ENCODE measurements at places on chromosomes 11 and 22.

GRCh38 chr22:34784056-34784455 is 281.9 kb upstream of the ISX start:
- DNase-seq, result no peak

DNA sequence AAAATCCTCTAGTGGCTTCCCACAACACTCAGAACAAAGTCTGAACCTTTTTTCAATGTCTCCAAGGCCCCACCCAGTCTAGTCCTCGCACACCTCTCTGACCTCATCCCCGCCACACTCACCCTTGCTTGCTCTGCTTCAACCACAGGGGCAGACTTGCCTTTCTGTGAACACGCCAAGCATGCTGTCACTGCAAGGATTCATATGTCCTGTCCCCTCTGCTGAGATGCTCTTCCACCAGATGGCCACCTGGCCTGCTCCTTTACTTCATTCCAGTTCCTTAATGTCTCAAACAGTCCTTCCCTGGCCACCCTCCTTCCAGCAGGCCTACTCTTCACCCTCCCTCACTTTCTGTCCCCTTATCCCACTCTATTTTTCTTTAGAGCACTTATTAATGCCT is 60.6 kb upstream of the ARHGAP20 start:
- no peak for DNase-seq

DNA sequence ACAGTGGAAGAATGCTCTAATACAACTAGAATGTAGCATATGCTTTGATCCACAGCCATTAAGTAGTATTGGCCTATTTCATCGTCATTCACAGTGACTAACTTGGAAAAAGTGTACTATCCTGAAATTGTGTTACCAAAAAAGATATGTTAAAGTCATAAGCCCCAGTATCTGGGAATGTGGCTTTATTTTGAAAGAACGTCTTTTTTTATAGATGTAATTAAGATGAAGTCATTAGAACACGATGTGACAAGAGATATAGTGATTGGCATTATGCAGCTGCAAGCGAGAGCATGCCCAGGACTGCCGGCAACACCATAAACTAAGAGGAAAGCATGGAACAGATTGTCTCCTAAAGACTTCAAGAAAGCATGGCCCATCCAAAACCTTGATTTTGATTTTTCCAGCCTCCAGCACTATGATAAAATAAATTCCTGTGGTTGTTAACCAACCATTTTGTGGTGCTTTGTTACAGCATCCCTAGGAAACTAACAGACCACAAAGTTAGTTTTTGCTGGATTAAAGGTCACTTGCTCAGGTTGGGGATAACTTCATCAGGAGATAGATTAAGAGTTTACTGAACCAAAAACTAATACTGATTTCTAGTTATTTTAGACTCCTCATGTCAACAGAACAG is 870.6 kb upstream of the LRRC4C start:
- DNase-seq, result no peak

- DNase-seq, result no peak
These were observed 33.3 kb downstream of the ANO1 start for GRCh38 chr11:70111269-70112016.

DNA sequence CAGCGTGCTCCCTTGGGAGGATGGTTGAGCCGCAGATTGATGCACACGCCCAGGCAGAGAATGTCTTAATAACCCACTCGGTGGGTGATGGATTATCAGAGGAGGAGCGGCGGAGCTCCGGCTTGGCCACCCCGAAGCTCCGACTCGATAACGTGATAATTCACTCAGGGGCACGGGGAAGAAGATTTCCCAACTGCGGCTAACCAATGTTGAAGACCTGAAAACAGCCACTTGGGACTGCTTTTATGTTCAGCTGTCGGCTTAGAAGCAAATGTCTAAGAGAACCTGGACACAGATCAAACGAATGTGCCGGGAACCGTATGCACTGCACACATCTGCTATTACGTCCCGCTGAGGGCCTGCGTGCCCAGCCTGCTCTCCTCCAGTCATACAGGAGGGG is 206.8 kb upstream of the CADM1 start:
- DNase-seq, result no peak

DNA sequence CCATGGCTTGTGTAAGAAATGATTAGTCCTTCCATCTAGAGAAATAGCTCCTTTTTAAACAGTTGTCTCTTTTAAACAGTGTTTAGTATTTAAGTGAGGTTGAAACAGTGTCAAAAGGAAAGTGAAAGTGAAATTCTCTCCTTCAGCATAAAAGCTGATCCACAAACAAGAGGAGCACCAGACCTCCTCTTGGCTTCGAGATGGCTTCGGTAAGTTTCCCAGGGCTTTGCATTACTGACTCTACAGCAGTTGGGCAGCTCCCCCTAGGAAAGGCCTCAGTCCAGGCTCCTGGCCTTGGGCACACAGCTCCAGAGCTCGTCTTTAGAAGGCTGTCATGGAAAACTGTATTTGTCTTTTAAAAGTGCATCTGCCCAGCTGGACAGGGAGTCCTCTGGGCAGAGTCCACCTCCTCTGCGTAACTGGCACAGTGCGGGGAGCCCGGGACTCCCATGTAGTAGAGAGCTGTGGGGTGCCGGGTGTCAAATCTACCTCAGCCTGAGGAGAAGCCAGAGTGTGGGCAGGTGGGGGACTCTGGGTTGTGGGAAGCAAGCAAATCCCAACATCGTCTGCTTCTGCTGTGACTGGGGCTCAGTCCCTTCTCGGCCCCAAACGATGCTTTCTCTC is at the start of gene PLAAT4:
Gene PLAAT4 (plus strand): TSS at position 140 of the 624 bp plus-strand sequence. CDS start 61 bp downstream, at position 201.
- peak; percentile 41 for DNase-seq

DNA sequence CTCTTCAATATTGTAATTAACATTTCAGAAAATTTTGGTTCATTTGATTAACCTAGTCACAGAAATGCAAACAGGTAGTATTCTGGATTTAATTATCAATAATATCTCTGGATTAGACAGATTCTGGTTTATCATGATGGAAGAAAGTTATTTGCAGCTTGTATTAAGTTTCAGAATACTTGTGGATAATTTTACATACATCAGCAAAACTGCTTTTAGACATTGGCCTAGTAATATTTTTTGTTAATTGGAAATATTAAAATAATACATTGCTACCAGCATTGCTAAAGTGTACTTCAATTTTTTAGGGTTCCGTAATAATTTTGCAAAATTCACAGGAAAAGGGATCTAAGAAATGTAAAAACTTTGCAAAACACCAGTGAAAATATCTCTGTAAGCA is 3.8 kb upstream of the OR5D14 start:
- no peak for DNase-seq

GRCh38 chr11:57547854-57548377 is 10.5 kb downstream of the SMTNL1 start:
- DNase-seq, result no peak

GRCh38 chr11:11461473-11461872 is 108.4 kb upstream of the CSNK2A3 start:
- no peak for DNase-seq

GRCh38 chr11:69325446-69325845 is 31.5 kb downstream of the MYEOV start:
- DNase-seq, result no peak

- DNase-seq, result no peak
These were observed 10.3 kb downstream of the APOL4 start for GRCh38 chr22:36191106-36191836.

- DNase-seq, result no peak
These were observed 10.3 kb upstream of the IGSF9B start for GRCh38 chr11:133966921-133967598.

Data from hematopoietic multipotent progenitor cell treated with erythropoietin and hydrocortisone succinate and interleukin-3 and kit ligand, for 15 days (in vitro differentiated cells).